ENCODE measurements at places on chromosomes 11 and 22.

DNA sequence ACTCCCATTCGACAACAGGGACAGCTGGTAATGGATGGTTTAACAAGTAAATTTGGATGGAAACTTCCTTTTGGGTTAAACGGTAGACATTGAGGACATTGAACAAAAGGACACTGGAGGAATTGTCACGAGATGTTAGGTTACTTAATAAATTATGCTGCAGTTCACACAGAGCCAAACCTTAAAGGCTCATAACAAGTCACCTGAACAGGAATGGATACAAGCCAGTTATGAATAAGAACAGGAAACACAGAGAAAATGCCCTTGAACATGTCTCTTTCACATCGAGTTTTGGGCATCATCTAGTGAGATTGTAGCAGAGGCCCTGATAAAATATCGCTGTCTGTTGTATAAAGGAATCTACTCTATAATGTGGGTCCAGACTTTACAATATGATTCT lies 65.6 kb downstream of the CD44 start:
- DNase-seq, result no peak

GRCh38 chr11:25587496-25587895 lies 744.4 kb upstream of the ANO3 start:
- no peak for DNase-seq

DNA sequence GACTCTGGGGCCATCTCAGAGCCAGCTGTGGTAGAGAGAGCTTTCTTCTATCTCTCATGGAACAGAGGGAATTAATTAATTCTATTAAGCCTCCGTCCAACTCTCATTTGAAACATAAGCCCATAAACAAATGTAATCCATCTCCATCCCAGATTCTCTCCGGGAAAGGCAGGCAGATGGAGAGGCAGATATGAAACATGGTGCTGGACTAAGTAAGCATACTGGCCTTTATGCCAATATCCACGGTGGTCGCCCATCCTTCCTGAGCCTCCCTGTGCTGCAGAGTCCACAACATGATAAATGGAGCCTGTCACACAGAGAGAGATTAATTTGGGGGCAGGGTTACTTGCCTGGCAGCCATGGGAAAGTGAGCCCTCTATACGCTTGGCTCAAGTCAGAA lies 44.8 kb downstream of the PRR5L start:
- no peak for DNase-seq

DNA sequence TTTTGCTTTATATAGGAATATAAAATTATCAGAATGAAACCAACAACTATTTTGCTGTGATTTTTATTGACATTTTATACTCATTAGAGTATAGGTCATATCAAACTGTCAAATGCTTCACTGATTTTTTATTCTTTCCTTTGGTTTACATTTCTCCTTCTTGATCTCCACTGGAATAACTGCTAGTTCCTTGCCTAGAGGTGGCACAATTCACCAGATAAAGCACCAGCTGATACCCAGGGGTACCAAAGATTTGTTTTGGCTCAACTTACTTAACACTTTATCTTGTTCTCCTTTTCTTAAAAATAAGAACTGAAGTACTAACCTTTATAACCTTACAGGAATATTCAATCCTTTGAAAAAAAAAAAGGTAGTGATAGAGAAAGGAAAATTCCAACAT lies 725.1 kb upstream of the CHORDC1 start:
- no peak for DNase-seq

GRCh38 chr11:116644201-116644940 lies 128.4 kb downstream of the BUD13 start:
- DNase-seq, result no peak

Measured in AML-193 (cell line).